ENCODE measurements at places on chromosomes 5 and 9. TPM values are rescaled to one million over a fixed set of nuclear protein-coding genes. Genes with fewer than 3 reads are reported as not detected.

- no peaks in the 10 kb centered on the region for H3K4me1 ChIP-seq
- peaks cover 6% of the 10 kb centered on the region for H3K27me3 ChIP-seq
- no peak overlapping the region for H3K4me3 ChIP-seq
Observed at GRCh38 chr5:67827541-67827940, 388.0 kb upstream of the PIK3R1 start.

The ADAMTSL2 gene
- 0.17 TPM for total RNA-seq

DNA sequence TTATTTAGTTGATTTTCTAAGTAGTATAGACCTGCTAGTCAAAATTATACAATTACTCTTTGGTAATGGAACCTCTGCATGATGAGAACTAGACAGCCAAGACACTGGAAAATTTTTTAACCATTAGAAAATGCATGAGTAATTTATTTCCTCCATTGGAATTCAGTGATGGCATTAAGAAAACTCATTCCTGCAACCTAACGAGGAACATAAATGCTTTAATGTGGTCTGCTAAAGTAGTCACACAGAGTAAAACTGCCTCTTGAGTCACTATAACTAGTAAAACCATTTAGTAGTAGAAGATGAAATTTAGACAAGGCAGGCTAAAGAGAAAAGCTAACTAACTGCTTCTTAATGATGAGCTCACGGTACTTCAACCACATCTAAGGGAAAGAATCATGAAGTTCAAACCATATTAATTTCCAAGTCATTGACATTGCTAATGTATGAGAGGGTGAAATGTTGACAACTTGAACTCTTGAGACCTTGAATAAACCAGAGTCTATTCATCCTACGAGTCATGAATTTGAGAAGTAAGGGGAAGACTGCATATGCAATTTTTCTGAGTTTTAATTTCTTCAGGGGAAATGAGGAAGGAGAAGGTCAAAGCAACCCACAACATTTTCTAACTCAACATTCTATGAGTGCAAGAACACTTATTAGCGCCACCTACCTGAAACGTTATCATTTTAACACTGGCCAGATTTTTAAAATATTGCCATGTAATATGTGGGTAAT lies 74.4 kb downstream of the GLIS3 start:
- peaks cover 22% of the 10 kb centered on the region for H3K4me1 ChIP-seq
- H3K27ac ChIP-seq, result no peak overlapping the region
- H3K36me3 ChIP-seq, result no peaks in the 10 kb centered on the region
- no peak for DNase-seq
- no peak overlapping the region for H3K4me3 ChIP-seq

- no peaks in the 10 kb centered on the region for H3K36me3 ChIP-seq
- DNase-seq, result no peak
- peaks cover 7% of the 10 kb centered on the region for H3K27me3 ChIP-seq
- H3K27ac ChIP-seq, result no peak overlapping the region
- no peak overlapping the region for H3K4me3 ChIP-seq
Observed at GRCh38 chr5:154826-155225, 36.5 kb upstream of the LRRC14B start.

- H3K4me1 ChIP-seq, result no peaks in the 10 kb centered on the region
- no peak overlapping the region for H3K4me3 ChIP-seq
- H3K27me3 ChIP-seq, result peaks cover 11% of the 10 kb centered on the region
- no peak overlapping the region for H3K27ac ChIP-seq
- no peaks in the 10 kb centered on the region for H3K36me3 ChIP-seq
Observed at GRCh38 chr5:102700916-102701315, 54.2 kb upstream of the PAM start.

The HRH2 gene
- total RNA-seq, result 22.8 TPM

GRCh38 chr5:1503241-1504068 lies 20.3 kb downstream of the LPCAT1 start:
- H3K27me3 ChIP-seq, result no peaks in the 10 kb centered on the region
- H3K36me3 ChIP-seq, result peaks cover 5% of the 10 kb centered on the region
- peaks cover 13% of the 10 kb centered on the region for H3K4me1 ChIP-seq
- DNase-seq, result no peak
- H3K27ac ChIP-seq, result peak overlapping the region; percentile 36
- H3K4me3 ChIP-seq, result peak overlapping the region; percentile 52

DNA sequence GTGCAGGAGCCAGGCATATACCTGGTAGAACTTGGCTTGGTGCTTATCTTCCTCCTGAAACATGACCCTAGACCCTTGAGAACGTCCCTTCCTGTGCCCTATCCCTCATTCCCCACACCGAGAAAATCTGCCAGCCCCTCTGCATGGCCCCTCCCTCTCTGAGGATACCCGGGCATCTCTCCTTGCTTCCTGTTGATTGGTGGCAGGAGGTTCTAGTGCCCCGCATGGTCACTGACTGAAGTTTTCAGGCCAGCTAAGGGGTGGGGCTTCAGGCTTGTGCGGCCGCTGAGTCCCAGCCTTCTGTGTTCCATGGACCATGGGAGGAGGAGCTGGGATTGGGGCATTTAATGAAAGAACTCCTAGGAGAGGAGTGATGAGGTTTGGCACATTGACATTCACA lies 22.8 kb downstream of the IGIP start:
- no peaks in the 10 kb centered on the region for H3K36me3 ChIP-seq
- no peak overlapping the region for H3K4me3 ChIP-seq
- peaks cover 26% of the 10 kb centered on the region for H3K27me3 ChIP-seq
- no peak overlapping the region for H3K27ac ChIP-seq
- no peak for DNase-seq

The DNAJC25 gene
- total RNA-seq, result 3.6 TPM

The PCDHGA10 gene
- 0.12 TPM for total RNA-seq

The HMCN2 gene
- 0.17 TPM for total RNA-seq

- no peak overlapping the region for H3K4me3 ChIP-seq
- H3K27ac ChIP-seq, result no peak overlapping the region
- no peaks in the 10 kb centered on the region for H3K4me1 ChIP-seq
- H3K27me3 ChIP-seq, result no peaks in the 10 kb centered on the region
Observed at GRCh38 chr9:114223564-114224246, 68.4 kb downstream of the COL27A1 start.

The SLC25A2 gene
- total RNA-seq, result 0.63 TPM

- no peak overlapping the region for H3K4me3 ChIP-seq
- H3K36me3 ChIP-seq, result no peaks in the 10 kb centered on the region
- no peak overlapping the region for H3K27ac ChIP-seq
- no peaks in the 10 kb centered on the region for H3K4me1 ChIP-seq
- no peak for DNase-seq
- H3K27me3 ChIP-seq, result no peaks in the 10 kb centered on the region
Observed at GRCh38 chr5:162272417-162272816, 204.8 kb downstream of the GABRG2 start.

- H3K27ac ChIP-seq, result no peak overlapping the region
- peaks cover 11% of the 10 kb centered on the region for H3K36me3 ChIP-seq
- peak overlapping the region; percentile 56 for H3K4me3 ChIP-seq
- no peak for DNase-seq
Observed at GRCh38 chr5:138760448-138761110, 7.4 kb downstream of the CTNNA1 start.

All from activated T-cell treated with anti-CD3 and anti-CD28 coated beads, Interleukin-2, amount 50 U/mL, for 72 hours (primary cell).